ENCODE measurements at places on chromosomes 13 and 19. TPM values are rescaled to one million over a fixed set of nuclear protein-coding genes. Genes with fewer than 3 reads are reported as not detected.

Gene EML2
- total RNA-seq = 48.7 TPM

Gene ANO8
- 10.3 TPM for total RNA-seq

Gene ZNF497
- total RNA-seq = 2.1 TPM

Gene COX7A1
- total RNA-seq = 19.8 TPM

Gene ASF1B
- 12.4 TPM for total RNA-seq

Gene OR4F17
- total RNA-seq = not detected

Gene FBXO17
- 1.4 TPM for total RNA-seq

- DNase-seq = no peak
Measured at GRCh38 chr13:100478107-100478809, 110.3 kb downstream of the GGACT start.

DNA sequence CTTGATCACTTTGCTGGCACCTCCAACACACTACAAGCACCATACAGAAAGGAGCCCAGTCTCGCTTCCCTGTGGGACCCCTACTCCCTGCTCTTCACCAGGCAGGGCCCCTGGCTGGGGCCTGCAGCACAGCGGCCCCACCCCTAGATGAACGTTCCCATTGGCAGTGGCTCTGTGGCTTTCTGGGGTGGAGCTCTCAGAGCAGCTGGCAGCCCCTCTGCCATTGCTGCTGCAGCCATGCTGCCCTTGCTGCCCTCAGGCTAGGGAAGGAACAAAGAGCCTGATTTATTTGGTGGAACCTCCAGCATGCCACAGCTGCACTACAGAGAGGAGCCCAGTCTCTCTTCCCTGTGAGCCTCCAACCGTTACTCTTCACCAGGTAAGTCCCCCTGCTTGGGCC lies 5.8 kb downstream of the SIGLEC6 start:
- DNase-seq = no peak

GRCh38 chr19:12789098-12789903 lies 2.0 kb upstream of the JUNB start:
- no peak for DNase-seq

GRCh38 chr19:3554254-3555083 lies 2.9 kb downstream of the MFSD12 start:
- DNase-seq = peak; percentile 71

DNA sequence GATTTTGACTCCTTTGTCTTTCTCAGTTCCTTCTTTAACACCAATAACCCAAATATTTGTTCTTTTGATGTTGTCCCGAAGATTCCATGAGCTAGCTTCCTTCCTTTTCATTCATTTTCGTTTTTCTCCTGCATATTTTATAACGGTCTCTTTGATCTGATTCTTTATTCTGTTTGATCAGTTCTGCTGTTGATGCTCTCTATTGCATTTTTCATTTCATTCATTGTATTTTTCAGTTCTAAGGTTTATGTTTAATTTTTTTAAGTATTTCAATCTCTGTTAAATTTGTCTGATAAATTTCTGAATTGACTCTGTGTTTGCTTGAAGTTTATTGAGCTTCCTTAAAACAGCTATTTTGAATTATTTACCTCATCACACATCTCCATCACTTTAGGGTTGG lies 68.4 kb upstream of the LRCH1 start:
- no peak for DNase-seq

- no peak for DNase-seq
Measured at GRCh38 chr13:48642061-48642460, 11.7 kb upstream of the CYSLTR2 start.

- DNase-seq = no peak
Measured at GRCh38 chr19:1844513-1845124, 3.7 kb downstream of the REXO1 start.

DNA sequence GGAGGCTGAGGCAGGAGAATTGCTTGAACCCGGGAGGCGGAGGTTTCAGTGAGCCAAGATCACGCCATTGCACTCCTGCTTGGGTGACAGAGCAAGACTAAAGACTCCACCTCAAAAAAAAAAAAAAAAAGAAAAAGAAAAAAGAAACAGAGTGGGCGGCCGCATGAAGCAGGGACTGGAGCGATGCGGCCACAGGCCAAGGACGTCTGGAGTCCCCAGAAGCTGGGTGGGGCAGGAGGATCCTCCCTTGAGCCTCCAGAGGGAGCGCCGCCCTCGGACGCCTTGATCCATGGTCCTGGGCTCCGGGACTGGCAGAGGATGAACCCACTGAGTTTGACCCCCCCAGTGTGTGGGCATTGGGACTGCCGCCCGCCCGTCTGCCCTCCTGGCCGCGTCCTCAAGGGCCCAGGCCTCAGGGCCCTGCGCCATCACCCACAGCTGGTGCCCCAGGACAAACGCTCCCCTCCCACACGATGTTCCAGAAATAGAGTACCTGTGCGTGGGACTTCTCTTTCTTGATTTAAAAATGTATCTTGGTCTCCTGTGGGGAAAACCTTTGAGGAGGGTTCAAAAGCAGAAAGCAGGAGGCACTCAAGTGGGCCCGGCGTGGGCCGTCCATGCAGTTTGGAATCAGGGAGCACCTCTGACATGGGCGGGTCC lies 15.5 kb downstream of the BTBD2 start:
- DNase-seq = no peak

- no peak for DNase-seq
Measured at GRCh38 chr13:60511637-60512036, 114.6 kb downstream of the TDRD3 start.

GRCh38 chr13:32178763-32179162 lies 136.4 kb downstream of the ZAR1L start:
- DNase-seq = no peak

DNA sequence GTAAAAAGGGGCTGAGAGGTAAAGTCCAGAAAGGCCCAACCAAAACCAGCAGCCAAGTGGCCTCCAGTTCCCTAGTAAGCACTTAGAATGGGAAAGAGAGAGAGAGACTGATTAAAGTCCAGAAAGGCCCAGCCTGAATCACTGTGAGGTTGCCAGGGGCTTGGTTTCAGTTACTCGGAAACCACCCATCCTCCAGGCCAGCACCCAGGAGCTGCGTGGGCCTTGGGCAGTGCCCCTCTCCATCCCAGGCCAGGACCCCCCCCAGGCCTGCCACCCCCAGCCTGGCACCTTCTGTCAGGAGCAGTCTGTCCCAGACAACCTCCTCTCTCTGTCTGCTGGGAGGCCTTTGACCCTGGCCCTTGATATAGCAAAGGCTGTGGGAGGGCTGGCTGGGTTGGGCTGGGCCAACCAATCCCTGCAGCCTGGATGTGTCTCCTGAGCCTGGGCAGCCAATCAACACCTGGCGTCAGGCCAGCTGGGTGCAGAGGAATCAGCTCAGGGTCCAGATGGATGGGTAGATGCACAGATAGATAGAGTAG lies at the start of gene CYP4F2:
Gene CYP4F2, minus strand, starts transcription at position 337 of the 539 bp plus-strand sequence. CDS start 463 bp downstream, outside the sequence.
- DNase-seq = peak; percentile 89

GRCh38 chr13:27374126-27374613 lies 50.2 kb upstream of the GTF3A start:
- peak; percentile 80 for DNase-seq

- peak; percentile 77 for DNase-seq
Measured at GRCh38 chr19:47230054-47230920, 712 bp downstream of the BBC3 start.

GRCh38 chr13:64962404-64962803 lies 2267.7 kb downstream of the PCDH9 start:
- DNase-seq = no peak

DNA sequence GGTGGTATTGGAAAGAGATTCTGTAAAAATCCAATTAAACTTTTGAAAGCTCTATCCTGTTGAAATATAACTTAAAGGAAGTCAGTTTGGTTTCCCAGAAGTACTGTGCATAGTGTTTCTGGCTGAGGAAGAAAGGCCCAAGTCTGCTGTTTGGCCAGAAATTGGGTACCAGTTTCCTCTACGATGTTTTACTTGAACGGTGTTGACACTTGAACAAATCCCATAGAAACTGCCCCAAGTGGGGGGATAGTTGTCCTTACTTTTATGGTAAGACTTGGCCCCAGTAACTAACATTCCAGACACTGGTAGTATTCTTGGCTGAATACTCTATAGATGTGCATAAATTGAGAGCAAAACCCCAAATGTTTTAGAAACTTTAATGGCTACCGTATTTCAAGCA lies 14.2 kb downstream of the KLF5 start:
- DNase-seq = no peak

DNA sequence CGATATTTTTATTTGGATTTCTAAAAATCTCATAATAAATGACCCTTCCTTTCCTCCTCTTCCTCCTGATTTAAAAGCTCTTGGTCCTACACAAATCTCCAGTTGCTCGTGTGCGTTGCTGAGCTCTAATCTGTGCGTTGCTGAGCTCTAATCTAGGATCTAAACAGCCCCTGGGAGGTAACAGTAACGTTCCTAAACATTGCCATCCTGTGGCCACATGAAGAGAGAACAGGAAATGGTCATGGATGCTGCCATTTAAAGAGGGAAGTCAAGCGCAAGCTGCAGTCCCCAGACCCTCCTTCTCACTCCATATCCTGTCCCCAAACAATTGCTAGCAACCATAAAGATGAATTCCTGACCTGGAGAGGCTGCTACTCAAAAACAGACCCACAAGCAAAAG lies 170.8 kb downstream of the NUFIP1 start:
- no peak for DNase-seq

- DNase-seq = no peak
Measured at GRCh38 chr13:110576070-110576394, 14.5 kb upstream of the RAB20 start.

- DNase-seq = no peak
Measured at GRCh38 chr19:51083783-51084182, 1.1 kb upstream of the KLK14 start.

DNA sequence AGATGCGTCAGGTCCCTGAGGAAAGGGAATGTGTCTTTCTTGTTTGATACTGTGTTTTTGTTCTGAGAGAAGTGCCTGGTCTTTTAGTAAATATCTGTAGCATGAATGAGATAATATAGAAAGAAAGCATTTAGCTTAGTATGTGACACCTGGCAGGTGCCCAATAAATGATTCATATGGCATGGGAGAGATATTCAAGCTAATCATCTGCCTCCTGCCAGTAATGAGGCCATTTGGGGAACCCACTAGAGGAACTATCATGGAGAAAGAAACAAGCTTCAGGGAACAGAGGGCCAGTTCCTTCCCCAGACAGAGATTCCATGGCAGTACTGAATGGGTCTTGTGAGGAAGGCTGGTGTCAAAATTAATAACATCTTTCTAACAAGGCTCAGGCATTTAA lies 603.9 kb downstream of the DCT start:
- DNase-seq = no peak

DNA sequence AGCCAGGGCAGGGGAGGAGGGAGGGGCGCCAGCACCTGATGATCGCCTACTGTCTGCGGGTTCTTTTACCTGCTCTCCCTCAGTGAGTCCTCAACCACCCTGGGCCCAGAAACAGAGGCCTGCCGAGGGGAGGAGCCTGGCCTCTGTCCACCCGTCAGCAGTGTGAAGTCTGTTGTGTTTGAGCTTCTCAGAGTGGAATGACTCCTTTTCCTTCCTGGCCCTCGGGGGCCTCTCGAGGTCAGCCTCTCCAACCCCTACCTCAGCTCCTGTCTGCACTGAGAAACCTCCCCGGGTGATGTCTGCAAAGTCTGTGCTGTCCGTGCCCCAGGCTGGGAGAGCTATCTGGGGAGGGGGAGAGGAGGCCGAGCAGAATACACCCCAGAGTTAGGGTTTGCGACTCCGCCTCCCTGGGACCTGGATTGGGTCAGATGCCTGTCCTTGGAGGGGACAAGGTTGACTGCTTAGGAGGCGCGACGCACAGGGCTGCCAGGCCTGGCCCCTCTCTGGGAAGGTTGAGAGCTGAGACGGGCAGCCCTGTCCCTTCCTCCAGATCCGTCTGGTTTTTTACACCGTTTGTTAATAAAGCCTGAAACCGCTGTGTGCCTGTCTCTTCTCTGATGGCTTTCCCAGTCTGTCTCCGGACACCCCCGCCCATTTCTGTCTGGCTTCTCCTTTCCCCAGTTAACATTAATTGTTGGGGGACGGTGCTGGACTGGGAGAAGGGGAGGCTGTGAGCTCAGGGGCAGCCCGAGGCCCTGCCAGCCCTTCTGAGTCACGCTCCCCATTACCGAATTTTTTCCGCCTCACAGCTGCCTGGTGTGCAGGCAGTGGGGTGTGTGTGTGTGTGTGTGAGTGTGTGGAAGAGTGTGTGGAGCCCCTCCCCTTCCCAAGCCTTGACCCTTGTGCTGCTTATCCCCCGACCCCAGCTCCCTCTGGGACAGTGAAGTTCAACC lies 989 bp upstream of the SSC5D start:
- no peak for DNase-seq

- DNase-seq = no peak
Measured at GRCh38 chr13:48725271-48725670, 71.5 kb downstream of the CYSLTR2 start.

- DNase-seq = no peak
Measured at GRCh38 chr13:39501702-39502324, 101.2 kb downstream of the LHFPL6 start.
